ENCODE measurements at places on chromosomes 6 and 20.

DNA sequence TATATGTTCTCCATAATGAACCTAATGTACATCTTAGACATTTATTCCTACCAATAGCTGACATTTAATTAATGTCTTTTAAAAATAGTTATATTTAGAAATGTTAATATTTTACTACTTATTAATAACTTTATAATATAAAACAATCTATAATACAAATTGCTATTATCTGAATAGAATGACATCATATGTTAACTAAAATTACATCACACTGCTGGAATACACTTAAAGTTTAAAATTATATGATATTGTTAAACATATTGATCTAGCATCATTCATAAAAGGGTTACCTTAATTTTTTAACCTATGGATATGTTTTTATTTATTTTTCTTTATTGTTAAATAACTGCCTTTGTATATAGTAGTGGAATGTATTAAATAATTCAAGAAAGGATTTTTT is 660.2 kb upstream of the ADGRB3 start:
- ATAC-seq: no peak

DNA sequence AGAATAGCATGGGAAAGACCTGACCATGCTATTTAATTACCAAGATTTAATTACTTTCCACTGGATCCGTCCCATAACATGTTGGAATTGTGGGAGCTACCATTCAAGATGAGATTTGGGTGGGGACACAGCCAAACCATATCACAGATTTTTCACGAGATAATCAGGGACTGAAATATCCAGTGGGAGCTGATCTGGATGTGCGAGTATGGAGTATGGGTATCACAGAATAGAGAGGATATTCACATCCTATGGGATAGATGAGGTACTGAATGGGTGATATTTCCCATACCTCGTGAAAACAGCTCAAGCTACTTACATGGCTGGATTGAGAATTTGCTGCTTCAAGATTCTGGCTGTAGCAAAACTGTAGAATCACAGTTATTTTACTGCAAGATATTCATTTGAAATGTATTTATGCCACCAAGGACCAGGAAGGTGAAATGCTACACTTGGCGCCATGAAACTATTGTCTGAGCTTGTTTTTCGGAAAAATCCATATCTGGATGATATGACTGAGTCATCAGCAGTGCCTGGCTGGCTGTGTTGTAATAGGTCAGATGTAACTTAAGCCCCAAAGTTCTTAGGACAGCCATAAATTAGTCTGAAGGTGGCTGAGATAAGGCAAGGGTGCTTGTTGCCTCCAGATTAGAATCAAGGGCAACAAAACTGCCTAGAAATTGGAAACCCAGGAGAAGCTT is 29.8 kb downstream of the KCNS1 start:
- ATAC-seq: no peak

- no peak for ATAC-seq
These were observed 2.1 kb downstream of the GABRR2 start for GRCh38 chr6:89313006-89313405.

DNA sequence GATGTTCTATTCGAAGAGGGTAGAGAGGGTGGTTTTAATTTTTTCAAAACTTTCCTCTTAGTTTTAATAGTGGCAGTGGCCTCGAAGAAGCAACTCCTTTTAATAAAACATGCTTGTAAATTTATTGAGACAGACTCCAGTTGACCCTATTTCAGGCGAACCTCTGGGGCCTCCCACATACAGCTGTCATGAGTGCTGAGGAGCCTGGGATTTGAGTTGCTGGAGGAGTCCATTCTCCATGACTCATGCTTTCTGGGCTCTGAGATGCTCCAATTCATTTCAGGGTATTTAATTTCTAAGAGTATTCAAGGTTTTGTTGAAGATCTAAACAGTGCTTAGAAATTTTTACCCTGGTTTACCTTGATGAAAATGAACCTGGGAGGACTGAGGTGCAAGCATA is 580.4 kb downstream of the CBLN4 start:
- no peak for ATAC-seq

- ATAC-seq: peak; percentile 60
These were observed 3.3 kb downstream of the KCNS1 start for GRCh38 chr20:45097485-45098102.

GRCh38 chr6:28139860-28140543 is 1.7 kb upstream of the ZKSCAN8 start:
- no peak for ATAC-seq
